ENCODE measurements at places on chromosomes 16 and 17.

DNA sequence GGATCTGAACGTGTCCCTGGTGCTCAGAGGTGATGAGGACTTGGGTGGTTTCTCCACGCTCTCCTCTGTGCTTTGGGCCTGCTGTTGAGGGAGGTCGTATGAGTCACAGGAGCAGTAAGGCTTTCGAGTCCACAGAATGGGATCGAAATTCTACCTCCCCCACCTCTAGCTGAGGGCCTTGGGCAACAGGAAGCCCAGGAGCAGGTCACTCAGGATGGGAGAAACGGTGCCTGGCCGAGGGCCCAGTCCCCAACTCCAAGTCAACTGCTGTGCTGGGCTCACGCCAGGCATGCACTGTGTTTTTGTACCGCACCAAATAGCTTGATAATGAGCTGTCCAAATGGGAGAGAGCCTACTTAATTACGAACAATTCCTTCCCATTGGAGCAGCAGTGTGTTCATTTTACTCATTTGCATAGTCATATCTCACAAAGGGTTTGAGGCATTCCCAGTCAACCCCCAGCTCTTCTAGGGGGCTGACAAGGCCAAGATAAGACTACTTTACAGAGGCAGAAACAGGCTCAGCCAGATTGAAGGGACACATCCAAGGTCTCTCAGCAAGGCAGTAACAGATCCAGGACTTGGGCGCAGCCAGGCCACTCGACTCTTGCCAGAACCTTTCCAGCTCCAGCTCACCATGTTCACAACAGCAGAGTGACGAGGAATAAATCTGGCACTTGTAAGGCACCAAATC lies 53.6 kb downstream of the WNT3 start:
- no peak for DNase-seq

DNA sequence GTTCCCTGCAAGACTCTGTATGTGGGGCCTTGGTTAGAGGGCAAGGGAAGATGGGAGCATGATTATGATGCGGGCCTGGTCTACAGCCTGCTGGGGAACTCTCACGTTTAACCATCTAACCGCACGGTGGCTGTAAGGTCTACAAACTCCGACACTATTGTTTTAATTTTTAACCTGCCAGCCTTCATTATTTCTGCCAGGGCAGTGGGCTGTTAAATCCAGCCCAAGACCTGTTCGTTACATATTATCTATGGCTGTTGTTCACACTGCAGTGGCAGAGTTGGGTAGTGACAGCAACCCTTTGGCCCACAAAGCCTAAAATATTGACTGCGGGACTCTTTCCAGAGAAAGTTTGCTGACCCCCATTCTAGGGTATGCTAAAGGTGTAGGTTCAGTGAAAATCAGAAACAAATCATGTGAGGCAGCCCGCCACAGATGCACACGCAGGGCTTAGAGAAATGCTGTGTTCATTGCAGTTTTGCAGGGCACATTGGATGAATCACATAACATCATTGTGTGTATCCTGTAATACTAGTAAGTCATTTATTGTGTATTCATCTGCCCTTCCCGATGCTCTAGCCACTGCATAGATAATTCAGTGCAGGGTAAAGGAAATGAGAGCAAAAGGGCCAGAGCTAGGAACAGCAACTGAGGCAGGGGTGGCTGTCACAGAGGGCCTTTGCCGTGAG lies 14.3 kb downstream of the SNX29 start:
- no peak for DNase-seq

DNA sequence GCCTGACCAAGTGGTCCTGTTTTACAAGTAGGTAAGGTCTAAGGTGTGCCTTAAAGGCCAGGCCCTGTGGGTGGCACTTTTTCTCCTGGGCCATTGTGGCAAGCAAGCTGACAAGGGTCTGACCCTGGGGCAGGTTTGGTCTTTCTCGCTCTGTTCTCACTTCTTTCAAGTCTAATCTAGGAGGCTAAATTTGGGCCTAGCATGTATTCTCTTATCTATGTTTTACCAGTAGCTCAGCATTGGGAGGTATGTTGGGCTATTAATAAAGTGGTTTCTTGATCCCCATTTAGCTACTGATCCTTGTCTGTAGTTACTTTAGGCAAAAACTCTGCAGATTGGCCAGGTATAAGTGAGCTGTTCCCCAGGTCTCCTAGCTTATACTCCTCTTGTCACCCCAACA lies 77.7 kb downstream of the DNAH3 start:
- DNase-seq = no peak

- DNase-seq = no peak
These were observed 109.6 kb downstream of the CLEC16A start for GRCh38 chr16:11053916-11054460.

GRCh38 chr17:40778461-40778860 lies 3.9 kb downstream of the KRT27 start:
- DNase-seq = no peak

DNA sequence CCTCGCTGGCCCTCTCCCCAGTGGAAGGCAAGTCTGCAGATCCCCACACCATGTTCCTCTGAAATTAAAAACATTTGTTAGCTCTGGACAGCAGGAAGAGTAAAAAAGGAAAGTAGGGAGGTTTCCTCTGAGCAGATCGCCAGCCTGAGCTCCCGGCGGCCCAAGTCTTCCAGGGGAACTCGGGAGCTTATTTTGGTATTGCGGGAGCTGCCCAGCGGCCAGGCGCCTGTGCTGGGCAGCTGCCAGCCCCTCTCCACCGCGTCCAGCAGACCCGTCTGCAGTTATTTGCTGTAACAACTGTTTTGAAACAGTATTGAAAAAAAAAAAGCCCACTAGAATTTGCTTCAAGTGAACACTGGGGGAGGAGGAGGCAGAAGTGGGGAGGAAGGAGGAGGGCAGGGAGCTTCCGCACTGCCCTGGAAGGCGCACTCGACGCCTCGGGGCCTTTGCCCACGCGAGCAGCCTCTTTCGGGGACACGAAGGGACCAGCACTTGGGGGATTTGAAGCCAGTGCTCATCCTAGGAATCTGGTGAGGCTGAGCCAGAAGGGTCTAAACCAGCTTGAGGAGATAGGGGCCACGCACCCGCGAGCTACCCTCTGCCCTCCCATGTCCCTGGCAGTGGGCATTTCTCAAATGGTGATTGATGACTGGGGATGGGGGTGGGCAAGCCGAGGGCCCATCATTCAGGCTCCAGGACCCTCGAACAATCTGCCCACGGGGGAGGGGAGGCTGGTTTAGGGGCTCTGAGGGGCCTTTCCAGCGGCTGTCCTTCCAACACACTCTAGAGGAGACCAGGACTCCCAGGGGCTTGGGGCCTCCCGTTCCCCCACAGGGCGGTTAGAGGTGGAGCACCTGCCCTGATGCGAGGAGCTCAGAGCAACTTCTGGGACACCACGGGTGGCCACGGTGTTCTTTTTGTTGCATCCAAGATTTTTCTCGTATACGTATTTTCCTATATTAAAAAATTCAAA lies 3.0 kb upstream of the BAHCC1 start:
- DNase-seq = no peak

- DNase-seq = no peak
These were observed 52.6 kb downstream of the PIMREG start for GRCh38 chr17:6496640-6497441.

DNA sequence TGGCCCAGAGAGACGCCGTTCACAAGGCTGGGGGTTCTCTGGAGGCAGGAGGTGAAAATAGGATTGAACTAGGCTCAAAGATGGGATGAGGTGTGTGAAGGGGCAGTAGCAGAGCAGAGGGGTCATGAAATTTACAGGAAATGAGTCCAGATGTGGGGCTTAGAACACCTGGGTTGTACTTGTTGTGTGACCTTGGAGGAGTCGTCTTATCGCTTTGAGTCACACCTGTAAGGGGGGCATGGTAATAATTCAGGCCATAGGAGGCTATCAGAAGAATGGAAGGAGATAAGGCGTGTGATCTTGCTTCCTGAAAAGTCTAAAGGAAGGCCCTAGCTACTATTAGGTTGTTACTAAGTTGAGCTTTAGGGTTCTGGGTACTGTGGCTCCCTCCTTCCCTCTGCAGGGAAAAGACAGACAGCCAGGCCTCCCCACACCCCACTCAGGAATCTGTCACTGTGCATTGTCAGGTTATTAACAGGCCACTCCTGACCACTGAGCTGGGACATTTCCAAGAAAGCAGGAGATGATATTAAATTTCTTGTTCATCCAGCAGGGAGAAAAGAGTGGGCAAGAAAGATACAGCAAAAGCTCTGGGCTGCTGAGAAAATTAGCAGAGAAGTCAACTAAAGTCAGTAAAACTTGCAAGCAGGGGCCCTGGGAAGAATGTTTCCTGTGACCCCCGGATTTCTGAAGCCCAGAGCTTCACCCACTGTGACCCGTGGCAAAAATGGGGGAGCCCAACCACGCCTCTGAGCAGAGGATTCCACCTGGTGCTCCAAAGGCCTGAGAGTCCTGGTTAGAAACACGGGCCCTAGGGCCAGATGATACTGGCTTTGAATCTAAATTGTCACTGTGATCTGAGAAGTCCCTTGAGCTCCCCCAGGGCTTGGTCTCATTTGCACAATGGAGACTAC lies 6.0 kb upstream of the CDC42EP4 start:
- DNase-seq = no peak

GRCh38 chr17:82863941-82864712 lies 24.3 kb upstream of the ZNF750 start:
- peak; percentile 67 for DNase-seq

DNA sequence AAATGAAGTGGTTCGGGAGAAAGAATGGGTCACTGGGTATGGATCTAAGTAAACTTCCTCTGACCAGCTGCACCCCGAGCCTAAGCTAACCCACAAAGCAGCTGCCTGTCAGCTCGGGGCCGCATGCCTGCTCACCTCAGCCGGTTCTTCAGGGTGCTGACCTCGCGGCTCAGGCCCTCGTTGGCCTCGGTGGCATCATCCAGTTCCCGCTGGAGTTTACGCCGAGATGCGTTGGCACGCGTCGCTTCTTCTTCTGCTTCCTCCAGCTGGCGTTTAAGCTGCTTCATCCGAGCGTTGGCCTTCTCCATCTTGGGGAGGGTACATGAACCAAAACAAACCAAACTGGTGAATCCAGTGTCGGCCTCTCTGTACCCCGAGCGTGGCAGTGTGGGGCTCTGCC lies 41.1 kb downstream of the NDEL1 start:
- no peak for DNase-seq

GRCh38 chr17:64686705-64687104 lies 24.6 kb upstream of the SMURF2 start:
- no peak for DNase-seq

- no peak for DNase-seq
These were observed 1.7 kb downstream of the SMTNL2 start for GRCh38 chr17:4586043-4586442.

DNA sequence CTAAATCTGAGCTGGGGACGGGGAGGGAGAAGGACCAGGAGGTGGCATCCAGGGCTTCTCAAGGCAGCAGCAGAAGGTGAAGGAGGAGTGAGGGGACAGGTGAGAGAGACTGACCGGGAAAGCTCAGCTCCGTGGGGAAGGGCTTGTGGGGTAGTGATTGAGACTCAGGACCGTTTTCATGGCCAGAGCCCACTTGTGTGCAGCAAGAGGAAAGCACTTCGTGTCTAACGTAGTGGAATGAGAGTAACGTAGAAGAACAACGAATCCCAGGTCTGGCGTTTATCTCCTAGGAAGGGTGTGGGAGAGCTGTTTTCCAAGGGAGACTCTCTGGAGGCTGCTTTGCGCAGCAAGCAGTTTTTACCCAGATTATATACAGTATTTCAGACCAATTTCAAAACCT lies 1.3 kb upstream of the CDH3 start:
- no peak for DNase-seq

DNA sequence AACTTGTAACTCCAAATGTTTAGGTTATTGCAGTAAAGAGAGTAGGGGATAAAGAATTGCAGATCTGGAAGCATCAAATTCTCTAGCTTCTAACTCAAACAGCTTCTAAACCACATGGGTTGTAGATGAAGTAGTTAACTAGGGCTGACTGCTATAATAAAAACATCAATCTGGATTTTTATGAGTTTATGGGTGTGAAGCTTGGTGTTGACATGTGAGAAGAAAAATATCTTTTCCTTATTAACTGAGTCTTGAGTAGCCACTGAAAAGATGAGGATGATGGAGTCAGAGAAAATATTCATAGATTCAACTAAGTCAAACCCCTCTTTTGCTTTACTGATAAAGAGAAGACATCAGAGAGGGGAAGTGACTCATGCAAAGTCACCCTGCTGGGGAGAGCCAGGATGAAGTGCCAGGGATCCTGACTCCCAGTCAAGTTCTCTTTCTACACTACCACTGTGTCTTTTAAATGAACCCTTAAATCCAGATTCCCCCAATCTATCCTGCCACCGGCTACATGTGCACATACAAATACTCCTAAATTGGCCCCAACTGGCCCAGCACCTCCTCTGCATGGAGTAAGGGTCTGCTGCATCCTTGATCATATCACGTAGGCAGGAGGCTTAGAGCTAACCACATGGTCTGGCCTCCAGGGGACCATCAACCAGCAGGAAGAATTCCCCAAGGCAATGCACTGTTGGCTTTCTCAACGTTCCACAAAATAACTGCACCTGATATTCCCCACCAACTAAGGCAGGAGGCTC lies 264.0 kb upstream of the CCL2 start:
- no peak for DNase-seq

DNA sequence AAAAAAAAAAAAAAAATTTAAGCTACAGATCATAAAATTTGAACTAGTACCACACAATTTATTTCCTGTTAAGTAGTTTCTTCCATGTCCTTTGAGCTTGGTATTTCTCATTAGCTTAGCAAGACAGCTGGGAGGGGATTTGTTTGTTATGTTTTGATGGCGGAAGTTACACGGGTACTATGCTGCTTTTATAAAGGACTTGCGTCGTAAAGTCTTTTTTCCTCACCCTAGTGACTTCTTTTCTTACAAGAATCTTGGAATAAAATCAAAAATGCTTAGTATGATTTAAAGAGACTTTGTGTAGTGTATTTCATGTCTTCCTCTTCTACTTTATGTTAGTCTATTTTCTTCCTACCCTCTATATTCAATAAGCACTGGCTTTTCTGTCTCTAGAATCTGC lies 89.1 kb downstream of the NLK start:
- no peak for DNase-seq

GRCh38 chr16:52997922-52998321 lies 54.8 kb downstream of the CHD9NB start:
- no peak for DNase-seq

DNA sequence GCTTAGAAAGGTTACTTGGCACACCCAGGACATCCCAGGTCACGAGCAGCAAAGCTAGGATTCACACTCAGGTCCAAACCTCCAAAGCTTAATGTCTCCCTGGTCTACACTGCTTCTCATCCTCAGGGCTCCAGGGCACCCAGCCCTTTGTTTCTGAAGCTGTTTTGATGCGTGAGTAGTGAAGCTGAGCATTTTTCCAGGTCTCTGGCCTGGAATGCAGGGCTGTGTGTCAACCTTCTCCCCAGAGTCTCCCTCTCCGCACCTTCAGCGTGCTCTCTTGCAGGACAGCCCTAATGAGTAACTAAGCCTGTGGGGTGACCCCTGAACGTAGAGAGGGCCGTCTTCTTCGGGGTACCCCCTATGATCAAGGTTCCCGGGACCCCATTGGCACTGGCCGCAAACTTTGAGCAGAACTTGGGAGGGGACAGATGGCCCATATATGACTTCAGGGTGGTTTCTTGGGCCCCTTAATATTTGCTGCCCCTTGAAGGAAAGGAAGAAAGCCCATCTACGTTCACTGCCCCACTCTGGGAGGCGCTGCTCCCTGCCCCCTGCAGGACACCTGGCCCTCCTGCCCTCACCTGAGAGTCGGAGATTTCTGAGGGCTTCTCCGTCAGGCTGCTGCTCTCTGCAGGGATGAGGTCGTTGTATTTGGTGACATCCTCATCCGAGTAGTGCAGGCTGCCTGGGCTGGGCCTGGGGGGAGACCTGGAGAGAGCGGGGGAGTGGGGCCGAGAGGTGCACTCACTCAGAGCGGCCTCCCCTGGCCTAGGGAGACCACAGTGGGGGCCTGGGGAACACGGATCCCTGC lies 36.4 kb upstream of the CDC42EP4 start:
- no peak for DNase-seq
